ENCODE measurements at places on chromosomes 5 and 9.

DNA sequence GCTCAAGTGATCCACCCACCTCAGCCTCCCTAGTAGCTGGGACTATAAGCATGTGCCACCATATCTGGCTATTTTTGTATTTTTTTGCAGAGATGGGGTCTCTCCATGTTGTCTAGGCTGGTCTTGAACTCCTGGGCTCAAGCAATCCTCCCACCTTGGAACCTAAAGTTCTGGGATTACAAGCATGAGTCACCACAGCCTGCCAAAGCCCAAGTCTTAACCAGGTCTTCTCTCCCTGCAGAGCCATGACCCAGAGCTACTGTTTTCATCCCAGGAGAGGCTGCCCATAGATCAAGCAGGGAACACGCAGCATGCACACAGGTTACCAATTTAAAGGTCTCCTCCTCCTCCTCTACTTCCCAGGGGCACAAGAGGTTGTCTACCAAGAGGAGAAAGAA is 29.7 kb downstream of the PCDHGC5 start:
- no peak for DNase-seq

DNA sequence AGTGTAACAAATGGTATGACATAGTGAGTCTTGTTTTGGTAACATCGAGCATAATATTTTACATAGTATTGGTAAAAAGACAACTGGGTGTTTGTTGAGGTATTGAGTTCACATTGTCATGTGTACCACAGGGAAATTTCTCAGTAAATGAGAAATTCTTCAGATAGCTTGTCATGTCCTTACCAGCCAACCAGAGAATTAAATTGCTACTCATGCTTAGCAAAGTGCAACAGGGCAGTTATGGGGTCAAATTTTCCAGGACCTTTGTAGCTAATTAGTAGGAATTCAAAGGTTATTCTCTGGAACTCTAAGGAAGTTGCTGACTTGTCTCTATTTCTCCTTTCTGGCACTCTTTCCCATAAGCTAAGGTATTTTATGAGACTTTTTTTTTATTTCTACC is 595.7 kb downstream of the EFNA5 start:
- DNase-seq = no peak

- no peak for DNase-seq
Measured at GRCh38 chr5:4422247-4422646, 717.9 kb upstream of the ADAMTS16 start.

DNA sequence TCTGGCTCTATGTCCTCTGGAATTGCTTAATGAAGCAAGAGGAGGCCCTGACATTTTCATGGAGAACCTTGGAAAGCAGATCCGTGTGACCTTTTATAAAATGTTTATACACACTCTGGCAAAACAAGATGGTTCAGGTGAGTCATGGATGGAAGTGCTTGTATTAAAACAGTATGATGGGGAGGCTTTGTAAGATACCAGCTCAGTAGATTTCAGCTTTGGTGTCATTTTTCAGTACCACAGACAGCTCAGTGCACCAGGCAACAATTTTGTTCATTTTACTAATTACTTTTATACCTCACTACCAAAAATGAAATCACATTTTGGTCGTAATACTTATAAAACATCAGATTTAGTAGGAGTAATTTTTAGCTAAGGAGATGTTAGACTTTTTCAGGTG is 5.2 kb downstream of the KCNN2 start:
- DNase-seq = peak; percentile 16

- peak; percentile 70 for DNase-seq
Measured at GRCh38 chr9:124011460-124012301, at the start of gene LHX2. TSS of gene LHX2 (plus strand) at chr9:124011768. CDS start at chr9:124012349, 581 bp downstream.

DNA sequence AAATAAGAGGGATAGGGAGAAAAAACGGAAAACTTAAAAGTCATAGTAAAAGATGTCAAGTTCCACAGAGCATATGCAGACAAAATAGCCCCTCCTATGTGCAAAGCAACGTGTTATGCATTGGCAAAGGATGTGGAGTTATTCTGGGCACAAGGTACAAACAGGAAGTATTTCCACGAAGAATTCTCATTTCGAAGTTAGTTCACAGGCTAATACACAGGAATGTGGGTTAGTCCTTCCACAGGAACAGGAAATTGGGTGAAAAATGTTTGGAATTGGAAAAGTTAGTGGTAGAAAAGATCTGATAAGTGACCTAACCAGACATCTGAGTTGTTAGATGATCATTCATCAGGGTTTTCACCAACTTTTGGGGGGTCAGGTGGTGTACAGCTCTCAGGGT is 326.6 kb downstream of the EBF1 start:
- DNase-seq = no peak

DNA sequence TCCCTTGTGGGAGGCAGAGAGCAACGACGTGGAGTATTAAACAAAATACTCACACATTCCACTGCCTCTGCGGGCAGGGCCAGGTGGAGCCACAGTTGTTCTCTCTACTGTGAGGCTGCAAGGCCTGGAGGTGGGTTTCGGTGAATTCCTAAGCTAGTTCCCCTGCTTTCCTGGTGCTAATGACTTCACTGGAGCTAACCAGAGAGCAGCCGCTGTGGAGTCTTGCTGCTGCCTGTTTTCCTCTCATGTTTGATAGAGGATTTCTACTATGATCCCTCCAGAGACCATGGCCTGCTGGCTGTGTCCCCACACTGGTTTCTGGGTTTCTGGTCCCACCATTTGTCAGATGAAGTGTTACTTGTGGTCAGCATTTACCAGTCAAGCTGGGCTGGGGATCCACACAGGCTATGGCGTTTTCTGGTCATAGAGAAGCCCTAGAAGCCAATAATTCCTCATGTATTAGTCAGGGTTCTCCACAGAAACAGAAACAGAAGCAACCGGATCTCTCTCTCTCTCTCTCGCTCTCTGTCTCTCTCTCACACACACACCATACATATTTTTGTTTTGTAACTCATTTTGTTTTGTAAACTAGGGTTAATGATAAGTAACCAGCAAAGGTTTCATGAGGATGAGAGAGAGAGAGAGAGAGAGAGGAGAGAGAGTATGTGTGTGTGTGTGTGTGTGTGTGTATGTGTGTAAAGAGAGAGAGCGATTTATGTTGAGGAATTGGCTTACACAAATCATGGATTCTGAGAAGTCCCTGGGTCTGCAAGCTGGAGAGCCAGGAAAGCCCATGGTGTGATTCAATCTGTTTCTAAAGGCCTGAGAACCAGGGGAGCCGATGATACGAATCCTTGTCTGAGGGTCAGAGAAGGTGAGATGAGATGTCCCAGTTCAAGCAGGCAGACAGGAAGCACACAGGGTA is 403.0 kb downstream of the GADD45G start:
- no peak for DNase-seq

DNA sequence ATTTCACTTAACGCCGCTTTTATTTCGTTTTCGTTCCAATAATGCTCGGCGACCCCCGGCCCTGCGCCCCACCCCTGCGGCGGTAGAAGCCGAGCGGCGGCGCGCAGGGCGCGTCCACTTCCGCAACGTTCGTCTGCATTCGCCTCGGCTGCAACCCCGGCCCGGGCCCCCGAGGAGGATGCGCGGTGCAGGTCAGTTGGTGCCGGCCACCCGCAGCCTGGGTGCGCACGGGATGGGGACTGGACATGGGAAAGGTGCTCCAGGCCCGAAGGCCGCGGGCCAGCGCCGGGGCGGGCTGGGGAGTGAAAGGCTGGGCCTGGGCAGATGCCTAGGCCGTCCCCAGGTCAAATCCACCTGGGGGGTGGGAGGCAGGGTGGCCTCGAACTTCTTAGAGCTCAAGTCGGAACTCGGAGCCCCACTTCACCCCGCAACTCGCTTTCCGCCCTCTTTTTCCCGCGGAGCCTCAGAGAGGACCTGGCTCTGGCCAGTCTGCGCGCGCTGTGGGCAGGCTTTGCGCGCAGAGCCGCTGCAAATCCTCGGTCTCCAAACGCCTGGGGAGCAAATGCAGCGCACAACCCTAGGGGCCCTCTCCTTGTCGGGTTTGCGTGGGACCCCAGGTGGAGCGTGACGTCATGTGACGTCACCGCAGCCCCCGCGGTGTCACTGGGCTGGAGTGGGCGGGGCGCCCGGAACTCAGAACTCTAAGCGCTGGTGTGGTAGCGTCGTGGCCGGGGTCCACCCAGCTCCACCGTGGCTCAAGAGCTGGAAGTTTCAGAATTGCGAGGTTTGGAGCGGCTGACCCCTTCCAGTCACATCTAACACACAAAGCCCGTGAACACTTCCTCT is 3.3 kb downstream of the TLX3 start:
- DNase-seq = peak; percentile 25

- DNase-seq = peak; percentile 47
Measured at GRCh38 chr9:6758498-6759184, 868 bp downstream of the KDM4C start.

- DNase-seq = peak; percentile 2
Measured at GRCh38 chr5:66658516-66658915, 62.3 kb downstream of the MAST4 start.

DNA sequence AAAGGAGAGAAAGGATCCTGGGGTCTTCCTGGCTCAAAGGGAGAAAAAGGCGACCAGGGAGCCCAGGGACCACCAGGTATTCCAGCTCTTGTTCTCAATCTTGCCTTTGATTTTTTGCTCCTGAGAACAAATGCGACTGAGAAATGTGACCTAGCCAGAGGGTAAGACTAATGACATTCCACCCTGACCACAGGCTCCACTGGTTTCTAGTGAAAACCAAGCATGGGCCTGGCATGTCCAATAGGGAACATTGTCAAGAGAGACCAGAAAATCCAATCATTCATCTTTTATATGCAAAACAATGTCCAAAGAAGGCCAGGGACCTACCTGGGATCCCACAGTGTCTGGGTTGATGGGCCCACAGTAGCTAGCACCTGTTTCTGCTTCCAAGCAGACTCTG is 50.3 kb upstream of the TGFBR1 start:
- no peak for DNase-seq

DNA sequence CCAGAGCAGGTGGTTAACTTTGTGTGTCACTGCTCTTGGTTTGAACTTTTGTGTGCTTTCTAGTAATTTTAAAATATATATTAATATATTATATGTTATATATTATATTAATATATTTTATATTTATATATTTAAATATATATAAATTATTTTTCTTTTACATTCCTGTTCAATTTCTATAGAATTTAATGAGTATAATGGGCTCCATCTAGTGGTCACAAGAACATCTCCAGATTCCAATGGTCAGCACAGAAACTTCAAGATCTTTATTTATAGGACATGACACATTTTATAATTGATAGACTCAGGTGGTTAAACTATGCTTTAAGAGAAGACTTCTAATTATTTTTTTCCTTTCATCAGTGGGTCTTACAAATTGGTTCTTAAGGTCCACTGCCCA is 39.1 kb downstream of the COL23A1 start:
- peak; percentile 19 for DNase-seq

DNA sequence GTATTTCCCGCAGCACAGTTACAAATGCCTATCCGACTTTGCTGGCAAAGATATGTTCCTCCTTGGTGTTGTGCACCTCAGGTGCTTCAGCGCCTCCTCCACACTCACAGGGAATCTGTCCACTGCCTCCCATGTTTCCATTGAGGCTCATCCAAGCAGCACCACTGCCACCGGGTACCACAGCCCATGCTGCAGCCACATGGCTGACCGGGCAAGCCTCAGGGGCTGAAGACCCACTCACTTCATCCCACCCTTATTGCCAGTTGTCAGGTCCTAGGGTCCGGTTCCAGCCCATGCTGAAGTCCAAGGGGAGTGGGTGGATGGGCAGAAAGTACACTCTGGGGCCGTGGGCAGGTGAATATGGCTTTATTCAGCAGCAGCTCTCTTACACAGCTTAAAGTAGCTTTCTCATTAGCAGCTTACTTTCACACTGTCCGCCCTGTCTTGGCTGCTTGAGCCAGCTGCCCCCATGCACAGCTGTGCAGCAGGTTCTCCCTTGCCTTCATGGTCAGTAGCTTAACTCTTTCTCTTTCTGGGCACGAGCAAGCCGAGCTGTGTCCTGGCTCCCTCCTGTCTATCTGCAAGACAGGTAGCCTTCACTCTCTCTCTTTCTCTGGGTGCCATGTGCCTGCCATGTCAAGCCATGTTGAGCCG is 1052.3 kb downstream of the PTPRD start:
- DNase-seq = no peak

DNA sequence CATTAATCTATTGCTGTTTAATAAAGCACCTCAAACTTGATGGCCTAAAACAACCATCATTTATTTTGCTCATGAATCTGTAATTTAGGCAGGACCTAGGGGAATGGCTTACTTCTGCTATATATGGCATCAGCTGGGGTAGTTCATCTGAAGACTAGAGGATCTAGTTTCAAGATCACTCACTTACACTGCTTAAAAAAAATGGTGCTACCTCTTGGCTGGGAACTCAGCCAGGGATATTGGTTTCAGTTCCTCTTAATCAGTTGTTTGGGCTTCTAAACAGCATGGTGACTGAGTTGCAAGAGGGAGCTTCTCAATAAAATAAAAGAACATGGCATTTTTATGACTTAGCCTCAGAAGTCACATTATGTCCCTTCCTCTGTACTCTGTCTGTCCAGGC is 142.0 kb downstream of the FAM114A2 start:
- peak; percentile 24 for DNase-seq

GRCh38 chr5:154753792-154754191 is 1.4 kb upstream of the LARP1 start:
- DNase-seq = no peak

- no peak for DNase-seq
Measured at GRCh38 chr9:105220451-105220850, 24.0 kb upstream of the SLC44A1 start.

GRCh38 chr5:135632798-135633197 is 54.0 kb upstream of the CXCL14 start:
- DNase-seq = no peak

DNA sequence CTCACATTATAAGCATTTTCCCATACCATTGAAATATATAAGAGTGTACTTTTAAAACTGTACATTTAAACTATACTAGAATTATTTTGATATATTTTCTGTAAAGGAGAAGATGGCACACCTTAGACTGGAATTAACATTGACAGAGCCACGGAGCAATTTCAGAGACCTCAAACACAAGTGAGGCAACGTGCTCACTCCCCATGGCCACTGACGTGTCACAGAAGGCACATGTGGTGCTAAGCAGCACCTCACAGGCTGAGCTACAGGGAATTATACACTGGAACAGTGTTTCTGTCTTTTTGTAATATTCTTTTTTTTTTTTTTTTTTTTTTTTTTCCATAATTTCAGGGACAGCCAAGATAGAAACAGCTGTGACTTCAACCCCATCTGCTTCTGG is 66.5 kb downstream of the NUP214 start:
- DNase-seq = no peak

DNA sequence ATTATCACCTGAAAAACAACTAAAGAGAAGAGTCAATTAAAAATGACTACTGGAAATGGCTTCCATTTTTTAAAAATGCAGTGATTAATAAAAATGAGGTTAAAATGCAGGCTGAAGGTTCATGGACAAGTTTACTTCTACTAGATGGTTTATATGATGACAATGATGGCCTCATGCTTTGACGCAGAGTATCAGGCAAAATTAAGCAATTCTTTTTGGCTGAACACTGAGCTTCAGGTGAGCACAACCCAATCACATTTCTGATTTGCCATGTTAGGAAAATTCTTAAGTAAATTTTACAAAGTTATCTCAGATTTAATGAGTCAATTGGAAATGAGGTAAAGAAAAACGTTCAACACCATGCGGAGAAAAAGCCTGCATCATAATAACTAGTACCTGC is 22.3 kb downstream of the DMGDH start:
- no peak for DNase-seq

GRCh38 chr5:139287890-139288635 is 5.5 kb upstream of the MATR3 start:
- peak; percentile 79 for DNase-seq

- DNase-seq = no peak
Measured at GRCh38 chr9:16515207-16515606, 355.3 kb downstream of the BNC2 start.

GRCh38 chr5:67770431-67771025 is 445.0 kb upstream of the PIK3R1 start:
- DNase-seq = peak; percentile 72

GRCh38 chr9:127184641-127185040 is 62.2 kb upstream of the ANGPTL2 start:
- DNase-seq = no peak

Data from common myeloid progenitor, CD34-positive (primary cell).